ENCODE measurements at places on chromosomes 11 and 22.
A peak's percentile ranks its signal among the peaks of the same experiment; 100 is the strongest.

DNA sequence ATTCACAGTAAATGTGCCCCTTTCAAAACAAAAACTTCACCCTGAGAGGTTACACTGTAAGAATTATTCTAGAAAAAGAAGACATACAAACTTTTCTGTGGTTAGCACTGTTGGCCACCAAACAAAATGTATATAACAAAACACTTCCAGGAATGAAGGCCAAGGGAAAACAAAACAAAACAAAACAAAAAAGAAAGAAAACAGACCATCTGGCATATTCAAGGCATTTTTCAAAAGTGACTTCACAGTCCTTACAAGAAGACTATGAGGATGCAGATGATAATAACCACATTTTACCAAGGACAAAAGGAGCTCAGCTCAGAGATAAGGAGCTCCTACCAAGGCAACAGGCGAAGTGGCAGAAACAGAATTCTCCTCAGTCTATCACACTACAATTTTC lies 24.9 kb downstream of the CTSC start:
- DNase-seq, result no peak

DNA sequence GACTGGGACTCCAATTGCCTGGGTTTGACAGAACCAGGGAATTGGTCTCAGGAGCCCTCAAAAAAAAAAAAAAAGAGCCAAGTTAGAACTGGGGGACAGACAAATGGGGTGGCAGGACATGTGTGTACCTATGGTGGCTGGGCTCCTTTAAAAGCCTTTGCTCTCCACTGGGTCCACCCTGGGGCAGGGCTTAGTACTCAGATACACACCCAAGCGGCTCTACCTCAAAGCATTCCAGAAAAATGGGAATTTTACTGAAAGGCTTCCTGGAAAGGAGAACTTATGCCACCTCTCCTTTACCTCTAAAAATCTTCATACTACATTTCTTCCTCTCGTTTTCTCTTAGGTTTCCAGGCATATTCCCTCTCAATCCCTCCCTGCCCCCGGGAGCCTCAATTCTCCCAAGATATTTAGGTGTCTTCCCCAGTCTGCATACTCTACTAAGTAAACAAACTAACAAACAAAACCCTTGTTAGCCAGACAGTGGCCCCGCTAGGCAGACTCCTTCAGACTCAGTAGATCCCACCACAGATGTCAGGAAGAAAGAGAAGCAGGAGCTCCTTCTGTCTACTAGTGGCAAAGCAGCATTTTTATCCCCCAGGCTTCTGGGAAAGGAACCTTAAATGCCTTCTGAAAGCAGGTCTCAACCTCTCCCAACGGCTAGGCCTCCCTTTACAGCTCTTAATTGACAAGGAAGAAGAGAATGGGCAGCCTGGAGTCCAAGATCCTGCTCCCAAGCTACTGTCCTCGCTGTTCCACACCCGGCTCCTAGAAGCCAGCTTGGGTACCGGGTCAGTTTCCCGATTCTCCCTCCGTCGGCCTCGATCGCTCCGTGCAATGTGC lies 653 bp downstream of the PCSK7 start:
- DNase-seq, result no peak

GRCh38 chr22:38097557-38098409 lies 12.7 kb downstream of the BAIAP2L2 start:
- DNase-seq, result no peak

- DNase-seq, result no peak
Measured at GRCh38 chr11:38759394-38759793, 2161.4 kb upstream of the RAG2 start.

DNA sequence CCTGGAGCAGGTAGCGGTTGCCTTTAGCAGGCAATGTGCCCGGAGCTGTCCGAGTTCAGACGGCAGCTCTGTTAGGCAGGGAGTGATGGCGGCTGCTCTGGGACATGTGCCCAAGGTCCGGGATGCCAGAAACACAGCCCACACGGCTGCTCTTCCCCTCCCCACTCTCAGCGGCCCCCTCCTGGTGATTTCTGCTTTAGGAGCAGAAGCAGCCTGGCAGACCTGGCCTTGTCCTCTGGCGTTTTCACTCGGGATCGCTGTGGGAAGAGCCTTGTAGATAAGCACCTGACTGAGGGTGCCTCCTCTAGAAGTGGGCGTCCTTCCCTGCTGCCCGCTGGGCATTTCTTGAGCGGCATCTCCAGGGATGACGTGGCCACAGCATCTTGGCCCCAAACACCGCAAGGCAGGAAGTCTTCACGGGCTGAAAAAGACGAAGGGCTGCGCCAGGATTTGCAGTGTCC lies 392.2 kb downstream of the TBC1D22A start:
- no peak for DNase-seq

GRCh38 chr11:126410649-126411048 lies 55.2 kb downstream of the ST3GAL4 start:
- no peak for DNase-seq

DNA sequence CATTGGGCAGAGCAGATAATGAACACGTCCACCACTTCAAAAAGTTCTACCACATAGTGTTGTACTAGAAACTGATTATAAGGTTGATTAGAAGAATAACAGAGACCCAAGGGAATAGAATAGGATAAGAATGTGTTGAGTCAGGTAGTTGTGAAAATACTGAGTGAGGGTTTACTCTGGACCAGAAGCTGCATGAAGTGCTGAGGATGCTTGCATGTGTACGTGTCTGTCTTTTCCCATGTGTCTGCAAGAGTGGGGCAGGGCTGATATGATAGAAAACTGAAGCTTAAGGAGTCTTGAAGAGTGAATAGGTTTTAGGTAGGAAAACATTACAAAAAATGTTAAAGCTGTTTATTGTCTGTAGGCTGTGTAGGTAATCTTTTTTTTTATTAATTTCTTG lies 20.6 kb downstream of the TRPC6 start:
- no peak for DNase-seq

DNA sequence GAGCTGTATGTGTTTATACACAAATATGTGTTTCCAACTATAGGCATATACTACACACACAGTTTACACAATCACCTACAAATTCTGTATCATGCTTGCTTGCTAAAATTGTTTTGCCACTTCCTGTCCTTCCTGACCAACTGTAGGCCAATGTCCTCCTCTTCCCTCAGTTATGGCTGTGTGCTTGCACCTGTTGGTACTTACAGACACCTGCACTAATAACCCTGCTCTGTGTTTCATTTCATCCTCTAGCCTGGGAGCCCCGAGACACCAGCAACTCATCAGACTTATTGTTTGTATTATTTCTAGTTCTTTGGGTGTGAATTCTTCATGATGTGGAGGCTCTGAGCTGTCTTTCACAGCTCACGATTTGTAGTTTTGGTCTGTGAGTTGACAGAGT lies 1.8 kb upstream of the NCF4 start:
- DNase-seq, result no peak

GRCh38 chr11:8566613-8567210 lies 27.3 kb downstream of the STK33 start:
- no peak for DNase-seq

DNA sequence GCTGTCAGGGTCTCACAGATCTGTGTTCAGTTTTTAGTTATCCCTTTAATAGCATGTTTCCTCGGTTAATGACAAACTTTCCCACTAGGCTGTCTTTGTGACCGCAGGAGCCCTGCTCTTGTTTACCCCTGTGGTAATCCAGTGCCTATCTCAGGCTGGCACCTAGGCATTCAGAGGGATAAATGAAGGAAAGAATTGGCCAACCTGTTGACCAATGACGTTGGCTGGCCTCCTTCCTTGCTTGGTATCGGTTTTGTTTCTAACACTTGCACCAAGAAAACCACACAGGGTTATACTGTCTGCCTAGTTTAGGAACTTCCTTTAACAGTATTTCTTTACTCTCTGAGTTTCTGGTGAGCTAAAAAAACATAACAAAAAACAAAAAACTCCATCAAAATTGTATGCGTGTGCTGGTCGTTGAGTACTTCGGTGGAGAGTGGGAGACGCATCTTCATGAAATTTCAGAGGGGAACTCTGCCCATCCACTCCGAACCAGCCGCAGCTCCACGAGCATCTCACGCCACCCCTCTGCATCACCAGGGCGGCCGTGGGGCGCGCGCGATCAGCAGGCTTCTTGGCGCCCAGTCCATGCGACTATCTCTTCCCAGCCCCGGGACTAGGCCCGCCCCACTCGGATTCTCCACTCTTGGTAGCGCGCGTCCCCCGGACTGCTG lies 563 bp upstream of the ENDOD1 start:
- DNase-seq, result no peak

- DNase-seq, result no peak
Measured at GRCh38 chr11:123161376-123162030, 33.5 kb downstream of the CLMP start.

GRCh38 chr11:86745571-86745970 lies 54.8 kb upstream of the PRSS23 start:
- no peak for DNase-seq

DNA sequence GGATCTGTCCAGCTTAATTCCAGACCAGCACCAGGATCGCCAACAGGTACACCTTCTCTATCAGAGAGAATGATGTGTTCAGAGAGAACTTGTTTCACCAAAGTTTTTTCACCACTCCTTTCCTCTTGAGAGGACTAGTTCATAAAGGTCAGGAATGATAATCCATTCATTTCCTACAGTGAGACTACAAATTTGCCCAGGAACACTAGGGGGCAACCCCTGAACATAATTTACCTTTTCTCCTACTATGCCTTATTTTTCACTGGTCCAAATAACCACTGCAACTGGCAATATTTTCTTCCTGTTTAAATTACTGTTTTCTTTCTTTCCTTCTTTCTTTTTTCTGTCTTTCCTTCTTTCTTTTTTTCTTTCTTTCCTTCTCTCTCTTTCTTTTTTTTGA lies 22.5 kb downstream of the CAVIN3 start:
- no peak for DNase-seq

GRCh38 chr11:67351275-67352005 lies 1.9 kb downstream of the POLD4 start:
- peak; percentile 52 for DNase-seq

- DNase-seq, result peak; percentile 63
Measured at GRCh38 chr22:21766691-21767462, 31.3 kb upstream of the YPEL1 start.

DNA sequence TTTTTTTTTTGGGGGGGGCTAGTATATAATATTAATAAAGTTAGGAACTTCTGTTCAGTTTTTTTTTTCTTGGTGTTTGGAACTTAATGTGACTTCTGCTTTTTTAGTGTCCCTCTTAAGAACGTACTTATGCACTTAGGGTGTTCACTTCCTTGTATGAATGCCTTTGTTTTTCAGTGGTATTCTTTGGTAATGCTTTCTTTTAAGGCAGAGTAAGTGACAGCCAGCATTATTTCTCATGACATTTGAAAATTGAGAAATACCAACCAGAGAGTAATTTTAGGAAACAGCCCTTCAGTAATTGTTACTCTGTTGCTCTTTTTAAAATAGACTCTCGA lies 2.4 kb downstream of the GRK3 start:
- no peak for DNase-seq

GRCh38 chr11:112884012-112884767 lies 77.0 kb upstream of the NCAM1 start:
- no peak for DNase-seq

DNA sequence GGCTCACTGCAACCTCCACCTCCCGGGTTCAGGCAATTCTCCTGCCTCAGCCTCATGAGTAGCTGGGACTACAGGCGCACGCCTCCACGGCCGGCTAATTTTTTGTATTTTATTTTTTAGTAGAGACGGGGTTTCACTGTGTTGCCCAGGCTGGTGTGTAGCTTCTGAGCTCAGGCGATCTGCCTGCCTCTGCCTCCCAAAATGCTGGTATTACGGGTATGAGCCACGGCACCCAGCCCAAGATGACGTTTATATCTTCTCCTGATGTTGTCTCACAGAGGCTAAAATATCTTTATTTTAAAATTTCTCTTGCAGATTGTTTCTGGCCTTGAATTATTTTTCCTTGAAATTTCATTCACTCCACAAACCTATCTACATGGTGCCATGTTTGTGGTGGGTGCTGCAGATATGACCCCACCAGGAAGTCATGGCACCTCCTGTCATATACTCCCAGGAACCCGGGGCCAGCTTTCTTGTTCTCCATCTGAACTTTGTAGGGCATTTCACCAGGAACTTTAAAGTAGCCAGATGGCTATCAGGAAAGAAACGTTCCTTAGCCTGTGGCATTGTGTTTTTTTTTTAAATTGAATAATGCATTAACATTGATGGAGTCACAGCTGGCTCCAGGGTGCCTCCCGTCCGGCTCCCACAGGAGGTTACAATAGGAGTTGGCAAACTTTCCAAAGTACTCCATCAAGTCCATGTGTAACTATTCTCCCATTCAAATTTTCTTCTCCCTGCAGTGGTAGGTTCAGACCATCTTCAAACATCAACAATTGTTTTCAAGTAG lies 42.0 kb upstream of the LIPT2 start:
- DNase-seq, result no peak

DNA sequence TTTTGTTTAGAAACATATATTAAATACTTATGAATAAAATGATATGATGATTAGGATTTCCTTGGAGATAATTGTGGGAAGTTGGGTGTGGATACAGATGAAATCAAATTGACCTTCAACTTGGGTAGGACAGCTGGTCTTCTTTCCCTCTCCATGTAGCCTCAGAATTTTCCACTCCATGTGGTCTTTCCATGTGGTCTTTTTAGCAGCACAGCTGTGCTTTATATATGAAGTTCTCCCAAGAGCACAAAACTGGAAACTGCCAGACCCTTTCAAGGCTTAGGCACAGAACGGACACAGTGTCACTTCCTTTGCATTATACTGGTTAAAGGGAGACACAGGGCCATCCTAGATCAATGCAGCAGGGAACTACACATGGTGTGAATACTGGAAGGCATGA lies 28.6 kb downstream of the FAM76B start:
- no peak for DNase-seq

DNA sequence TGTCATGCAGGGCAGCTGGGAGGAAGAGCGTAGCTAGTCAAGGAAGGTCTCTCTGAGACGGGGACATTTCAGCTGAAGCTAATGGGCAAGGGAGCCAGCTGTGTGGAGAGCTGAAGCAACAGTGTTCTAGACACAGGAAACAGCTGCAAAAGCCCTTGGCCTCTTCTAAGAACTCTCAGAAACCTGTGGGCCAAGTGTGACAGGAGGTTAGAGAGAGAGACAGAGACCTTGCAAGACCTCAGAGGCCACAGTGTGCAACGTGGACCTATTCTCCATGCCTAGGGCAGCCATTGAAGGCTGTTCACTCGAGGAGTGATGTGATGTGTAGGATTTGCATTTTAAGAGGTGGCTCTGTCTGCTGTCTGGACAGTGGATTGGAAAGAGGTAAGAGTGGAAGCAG lies 48.7 kb upstream of the TNRC6B start:
- peak; percentile 14 for DNase-seq

DNA sequence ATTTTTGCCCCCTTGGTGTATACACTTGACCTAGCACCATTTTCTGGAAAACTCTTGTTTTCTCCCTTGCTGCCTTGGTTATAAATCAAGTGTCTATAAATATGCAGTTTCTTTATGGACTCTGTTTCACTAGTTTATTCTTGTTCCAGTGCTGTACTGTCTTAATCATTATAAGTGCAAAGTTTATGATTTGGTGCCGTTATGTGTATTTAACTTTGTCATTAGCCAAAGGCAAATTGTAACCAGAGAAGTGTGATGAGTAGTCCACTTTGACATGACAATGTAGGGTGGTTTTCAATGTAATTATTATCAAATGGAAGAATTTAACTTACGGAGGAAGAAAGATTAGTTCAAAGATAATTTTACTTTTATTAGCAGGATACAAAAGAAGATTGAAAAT lies 40.3 kb downstream of the SPECC1L start:
- DNase-seq, result no peak

Measured in stimulated activated CD8-positive, alpha-beta memory T cell treated with anti-CD3 and anti-CD28 coated beads, Interleukin-7, amount 100 ng/mL, for 4 hours (primary cell).